Substantia nigra (tissue), 51 donors: ENCODE measurements at places on chromosomes 6 and 20.
A peak's percentile ranks its signal among the peaks of the same experiment; 100 is the strongest.

DNA sequence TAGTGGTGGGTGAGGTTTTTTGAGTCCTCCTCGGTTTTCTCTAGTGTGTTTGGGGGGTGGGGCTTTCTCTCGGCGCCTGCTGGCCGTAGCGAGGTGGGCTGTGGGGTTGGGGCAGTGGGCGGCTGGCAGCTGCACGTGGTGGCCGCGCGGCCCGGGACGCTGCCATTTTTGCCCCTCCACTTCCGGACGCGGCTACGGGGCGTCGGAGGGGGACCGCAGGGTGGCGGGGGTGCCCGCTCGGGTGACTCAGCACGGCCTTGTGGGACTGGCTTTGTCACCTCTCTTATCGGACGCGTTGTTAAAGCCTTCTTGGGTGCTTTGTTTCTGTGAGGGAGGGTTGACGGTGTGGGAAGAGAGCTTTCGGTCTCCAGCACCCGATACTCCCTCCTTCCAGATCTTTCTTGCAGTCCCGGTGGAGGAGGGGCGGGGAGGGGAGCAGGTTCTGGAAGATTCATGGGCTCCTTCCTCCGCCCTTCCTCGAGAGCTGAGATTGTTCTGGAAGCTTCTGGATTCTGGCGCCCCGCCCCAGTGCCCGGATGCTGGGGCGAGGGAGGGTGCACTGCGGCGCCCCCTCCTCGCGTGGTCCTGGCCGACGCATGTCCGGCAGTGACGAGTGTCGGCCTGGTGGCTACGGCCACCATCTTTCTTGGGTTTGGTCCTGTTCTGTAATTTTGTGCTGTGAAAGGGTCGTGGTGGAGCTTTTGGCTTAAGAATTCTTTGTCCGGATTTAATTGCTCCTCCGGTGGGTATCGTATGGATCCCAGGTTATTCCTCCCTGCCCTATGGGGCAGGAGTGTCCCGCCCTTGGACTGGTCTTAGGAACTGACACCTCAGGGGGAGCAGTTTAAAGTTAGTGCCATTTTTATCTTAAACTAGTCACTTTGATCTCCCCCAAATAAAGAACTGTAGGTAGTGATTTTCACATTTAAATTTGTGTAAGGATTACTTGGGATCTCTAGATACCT lies 719 bp downstream of the HSP90AB1 start:
- DNase-seq, result peak; percentile 82

- no peak for DNase-seq
Observed at GRCh38 chr6:165110860-165111259, 198.5 kb downstream of the C6orf118 start.

DNA sequence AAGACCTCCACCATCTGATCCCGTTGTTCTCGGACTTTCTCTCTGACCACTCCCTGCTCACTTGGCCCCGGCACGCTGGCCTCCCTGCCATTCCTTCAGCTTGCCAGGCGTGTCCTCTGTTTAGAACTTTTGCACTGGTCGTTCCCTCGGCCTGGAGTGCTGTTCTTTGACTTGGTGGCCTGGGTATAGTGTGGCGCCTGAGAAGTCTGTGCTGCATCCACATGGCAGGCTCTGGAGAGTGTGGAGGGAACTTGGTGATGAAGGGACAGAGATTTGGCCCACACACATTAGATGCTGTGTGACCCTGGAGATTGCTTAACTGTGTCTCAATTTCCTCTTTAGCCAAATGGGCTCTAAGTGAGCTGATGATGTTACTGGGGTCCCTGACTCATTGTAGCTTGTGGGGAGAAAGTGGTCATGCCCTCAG lies 13.0 kb upstream of the TGM2 start:
- DNase-seq, result no peak

DNA sequence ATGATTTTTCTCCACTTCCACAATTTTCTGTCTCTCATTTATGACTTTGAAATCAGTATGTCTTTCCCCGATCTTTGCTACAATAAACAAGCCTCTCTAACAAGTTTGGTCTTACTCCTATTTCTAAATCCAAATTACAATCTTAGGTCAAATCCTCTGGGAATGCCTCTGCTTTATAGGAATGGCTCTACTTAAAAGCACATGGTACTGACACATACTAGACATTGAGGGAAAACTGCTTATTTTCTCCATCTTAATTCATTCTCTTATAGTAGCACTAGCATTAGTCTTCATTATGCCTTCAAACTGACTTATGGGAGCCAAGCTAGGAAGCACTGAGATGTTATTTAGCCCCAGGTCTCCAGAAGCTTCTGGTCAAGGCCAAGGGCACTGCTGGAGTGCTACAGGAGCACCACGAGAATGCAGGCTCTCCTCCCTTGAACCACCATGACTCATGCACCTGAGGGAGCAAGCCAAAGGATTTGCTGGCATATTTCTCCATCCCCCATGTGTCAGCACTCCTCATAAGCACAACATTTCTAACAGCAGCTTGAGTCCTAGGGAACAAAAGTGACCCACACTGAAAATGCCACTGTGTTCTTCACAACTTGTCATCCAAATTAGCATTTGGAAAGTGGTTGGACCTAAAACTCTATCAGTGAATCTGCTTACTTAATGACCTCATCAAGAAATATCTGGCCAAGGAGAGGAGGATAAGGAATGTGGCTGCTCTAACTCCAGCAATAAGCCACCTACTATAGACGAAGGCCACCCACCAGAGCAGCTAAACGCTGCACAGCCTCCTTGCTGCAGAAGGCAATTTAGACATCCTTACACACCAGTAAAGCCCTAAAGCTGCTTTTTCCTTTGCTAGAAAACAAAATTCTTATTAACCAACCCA lies 156.8 kb upstream of the KCNQ5 start:
- DNase-seq, result no peak

DNA sequence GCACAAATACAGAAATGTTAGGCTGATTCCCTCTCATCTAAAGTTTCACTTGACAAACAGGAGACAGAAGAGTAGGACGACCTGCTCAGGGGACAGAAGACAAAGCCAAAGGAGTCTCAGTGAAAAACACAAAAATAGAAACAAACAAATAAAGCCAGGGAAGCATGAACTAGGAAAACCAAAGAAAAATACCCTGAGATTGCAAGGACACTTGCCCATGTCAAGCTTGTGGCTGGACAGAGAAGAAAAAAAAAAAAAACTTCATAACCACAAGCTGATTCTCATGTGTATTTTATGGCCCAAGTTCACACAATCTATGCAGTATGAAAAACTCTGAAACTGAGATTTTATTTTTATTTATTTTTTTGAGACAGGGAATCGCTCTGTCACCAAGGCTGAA lies 85.6 kb upstream of the BEND6 start:
- DNase-seq, result no peak

GRCh38 chr6:139485742-139486475 lies 111.5 kb upstream of the CITED2 start:
- DNase-seq, result no peak

GRCh38 chr6:63347599-63347998 lies 27.8 kb upstream of the LGSN start:
- DNase-seq, result no peak

DNA sequence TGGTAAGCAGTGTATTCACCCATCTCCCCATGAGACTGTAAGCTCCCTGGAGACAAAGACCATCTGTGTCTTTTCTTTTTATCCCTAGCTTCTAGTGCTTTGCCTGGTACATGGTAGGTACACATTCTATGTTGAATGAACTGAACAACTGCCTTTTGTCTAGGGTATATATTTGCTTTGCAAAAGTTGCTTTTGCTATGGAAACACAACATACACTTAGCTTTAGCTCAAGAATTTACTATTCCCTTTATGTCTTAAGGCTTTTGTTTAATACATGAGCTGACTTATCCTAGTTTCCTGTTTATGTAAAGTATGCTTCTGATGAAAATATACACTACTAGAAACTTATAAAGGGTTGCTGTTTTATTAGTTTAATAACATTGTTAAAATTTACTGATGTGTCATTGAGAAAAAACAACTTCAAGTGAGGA lies 198.2 kb downstream of the PRL start:
- no peak for DNase-seq

DNA sequence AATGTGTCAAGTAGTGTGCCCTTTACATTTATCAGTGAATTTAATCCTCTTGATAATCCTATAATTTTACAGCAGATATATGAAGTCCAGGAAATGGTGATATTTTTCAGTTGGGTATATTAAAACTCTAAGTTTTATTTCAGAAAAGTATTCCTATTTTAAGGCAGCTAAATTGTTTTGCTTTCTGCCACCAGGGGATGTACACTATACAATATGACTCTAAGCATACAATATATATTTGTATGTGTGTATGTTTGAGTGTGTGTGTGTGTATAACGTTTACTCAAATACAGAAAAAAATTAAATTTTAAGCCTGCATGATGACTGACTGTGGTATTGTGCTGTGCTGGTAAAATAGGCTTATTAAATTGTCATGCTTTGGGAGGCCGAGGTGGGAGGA lies 102.0 kb upstream of the RUNX2 start:
- no peak for DNase-seq

DNA sequence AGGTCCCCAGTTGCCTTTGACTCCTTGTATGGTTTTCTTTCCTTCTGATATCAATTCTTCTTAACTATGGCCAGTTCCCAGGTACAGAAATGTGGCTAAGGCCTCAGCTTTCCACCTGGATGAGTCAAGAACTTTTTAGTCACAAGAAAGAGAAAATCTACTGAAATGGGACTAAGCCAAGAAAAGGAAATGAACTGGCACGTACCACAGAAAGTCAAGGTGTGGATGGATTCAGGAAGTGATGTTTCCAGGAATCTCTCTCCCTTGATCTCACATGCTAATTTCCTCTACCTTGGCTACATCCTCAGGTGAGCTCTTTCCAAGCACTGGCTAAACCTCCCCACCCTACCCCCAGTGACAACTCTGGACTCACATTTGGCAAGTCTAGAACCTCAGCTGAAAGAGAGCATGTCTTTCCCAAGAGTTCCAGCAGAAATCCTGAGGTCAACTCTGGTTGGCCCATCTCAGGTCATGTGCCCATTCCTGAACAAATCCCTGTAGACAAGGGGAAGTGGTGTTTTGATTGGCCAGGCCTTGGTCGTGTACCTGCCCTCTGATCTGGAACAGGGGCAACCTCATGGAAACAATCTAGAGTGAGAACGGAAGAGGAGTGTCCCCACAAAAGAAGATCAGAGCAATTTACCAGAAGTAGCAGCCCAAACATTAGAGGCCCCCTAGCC lies 205.3 kb downstream of the NFATC2 start:
- DNase-seq, result no peak

- no peak for DNase-seq
Observed at GRCh38 chr6:37260444-37260843, 2.5 kb upstream of the TMEM217 start.

DNA sequence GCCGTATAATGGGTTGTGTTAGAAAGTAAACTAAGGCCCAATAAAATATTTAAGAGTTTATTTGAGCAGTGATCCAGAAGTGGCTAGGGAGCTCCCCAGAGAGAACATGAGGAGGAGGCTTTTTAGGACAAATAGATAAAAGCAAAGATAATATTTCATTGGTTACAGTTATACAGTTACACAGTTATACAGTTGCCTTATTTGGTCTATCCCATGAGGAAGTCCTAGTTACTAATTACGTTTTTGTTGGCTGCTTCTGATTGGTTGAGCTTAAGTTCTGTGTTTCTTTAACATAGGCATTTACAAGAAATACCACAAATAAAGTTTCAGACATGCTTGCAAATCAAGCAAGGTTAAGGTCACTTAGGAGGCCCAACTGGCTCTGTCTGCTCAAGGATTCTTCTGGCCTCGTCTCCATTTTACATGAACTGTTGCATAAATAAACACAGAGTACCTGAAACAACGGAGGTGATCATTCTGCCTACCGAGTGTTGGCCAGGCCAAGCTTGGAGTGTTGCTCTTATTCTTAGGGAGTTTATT lies 7.0 kb downstream of the UBD start:
- DNase-seq, result no peak

GRCh38 chr6:112253841-112254816 lies at the start of gene LAMA4:
LAMA4 (minus strand) TSS chr6:112254567; CDS start chr6:112254150, 417 bp downstream.
- peak; percentile 32 for DNase-seq

DNA sequence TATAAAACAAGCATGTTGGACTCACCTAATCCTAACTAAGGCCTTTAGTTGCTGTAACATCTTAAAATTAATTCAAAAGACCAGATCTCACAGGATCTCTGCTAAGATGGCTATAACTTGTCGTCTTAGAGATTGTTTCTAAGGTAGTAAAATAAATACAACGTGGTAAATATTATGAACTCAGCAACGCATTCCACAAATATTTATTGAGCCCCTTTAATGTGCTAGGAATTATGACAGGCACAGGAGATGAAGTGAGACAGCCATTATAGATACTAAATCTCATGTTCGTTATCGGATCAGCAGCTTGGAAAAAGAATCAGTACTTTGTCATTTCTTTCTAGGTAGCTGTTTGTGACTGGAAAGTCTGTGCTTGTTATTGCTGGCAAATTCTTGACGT lies 20.9 kb upstream of the MCM3 start:
- DNase-seq, result no peak

GRCh38 chr6:104019075-104019753 lies 840.5 kb downstream of the HACE1 start:
- no peak for DNase-seq

- no peak for DNase-seq
Observed at GRCh38 chr6:27138406-27138805, 109.1 kb upstream of the PRSS16 start.

- DNase-seq, result no peak
Observed at GRCh38 chr20:31644701-31645100, 7.0 kb downstream of the COX4I2 start.

DNA sequence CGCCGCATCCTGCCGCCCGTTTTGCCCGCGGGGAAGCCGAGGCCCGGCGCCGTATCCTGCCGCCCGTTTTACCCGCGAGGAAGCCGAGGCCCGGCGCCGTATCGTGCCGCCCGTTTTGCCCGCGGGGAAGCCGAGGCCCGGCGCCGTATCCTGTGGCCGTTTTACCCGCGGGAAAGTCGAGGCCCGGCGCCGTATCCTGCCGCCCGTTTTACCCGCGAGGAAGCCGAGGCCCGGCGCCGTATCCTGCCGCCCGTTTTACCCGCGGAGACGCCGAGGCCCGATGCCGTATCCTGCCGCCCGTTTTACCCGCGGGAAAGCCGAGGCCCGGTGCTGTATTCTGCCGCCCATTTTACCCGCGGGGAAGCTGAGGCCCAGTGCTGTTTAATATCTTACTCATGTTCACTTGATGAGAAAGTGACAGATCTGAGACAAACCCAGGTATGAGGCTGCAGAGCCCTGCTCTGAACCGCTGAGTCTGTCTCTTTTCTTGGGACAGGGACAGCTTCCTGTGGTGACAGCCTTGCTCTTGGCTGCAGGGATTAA lies 129.4 kb downstream of the CDH26 start:
- DNase-seq, result no peak

DNA sequence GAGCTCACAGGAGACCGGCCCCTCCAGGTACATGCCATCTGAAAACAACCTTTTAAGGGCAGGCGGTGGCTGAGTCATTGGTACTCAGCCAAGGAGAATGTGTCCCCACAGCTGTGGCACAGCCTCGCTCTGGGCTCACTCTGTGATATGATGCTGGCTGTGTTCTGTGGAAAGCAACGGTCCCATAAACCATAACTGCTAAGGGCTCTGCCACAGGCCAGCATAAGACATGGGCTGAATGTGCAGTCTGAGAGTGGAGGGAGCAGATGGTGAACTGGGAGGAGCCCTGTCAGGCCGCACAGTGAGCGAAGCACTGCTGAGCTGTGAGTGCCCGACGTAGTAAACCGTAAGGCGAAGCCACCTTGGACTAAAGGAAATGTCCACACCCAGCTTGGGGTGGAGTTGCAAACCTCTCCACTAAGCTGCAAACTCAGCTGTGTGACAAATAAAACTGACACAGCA lies 375.8 kb downstream of the THBS2 start:
- no peak for DNase-seq

GRCh38 chr6:170087941-170088581 lies 202.8 kb downstream of the DLL1 start:
- no peak for DNase-seq

- no peak for DNase-seq
Observed at GRCh38 chr6:36364669-36365479, 22.6 kb downstream of the ETV7 start.

- no peak for DNase-seq
Observed at GRCh38 chr6:169969372-169970099, 218.1 kb downstream of the ERMARD start.
